ENCODE measurements at places on chromosomes 3 and 15.

- no peak overlapping the region for H3K4me3 ChIP-seq
- H3K27me3 ChIP-seq: no peaks in the 10 kb centered on the region
- H3K36me3 ChIP-seq: no peaks in the 10 kb centered on the region
- no peak overlapping the region for H3K27ac ChIP-seq
- no peaks in the 10 kb centered on the region for H3K4me1 ChIP-seq
These were observed 169.8 kb upstream of the MYRIP start for GRCh38 chr3:39639344-39640236.

DNA sequence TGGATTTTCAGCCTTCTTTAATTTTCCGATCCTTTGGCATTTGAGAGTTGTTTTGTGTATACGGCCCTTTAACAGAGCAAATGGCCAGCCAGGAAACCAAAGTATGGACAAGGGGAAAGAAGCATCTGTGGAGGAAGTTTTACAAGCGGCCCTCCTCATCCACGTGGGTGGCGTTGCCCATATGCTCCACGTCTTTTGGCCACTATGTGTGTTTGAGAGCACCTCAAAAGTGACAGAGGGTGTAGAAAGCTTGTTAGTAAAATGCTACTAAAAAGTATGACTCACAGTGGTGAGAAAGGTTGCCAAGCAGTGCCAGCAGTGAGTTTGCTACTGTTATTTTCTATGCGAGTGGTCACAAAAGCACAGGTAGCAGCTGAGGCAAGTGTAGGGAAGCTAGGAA lies 451.8 kb upstream of the NPAP1 start:
- no peak for DNase-seq
- no peak overlapping the region for H3K4me3 ChIP-seq
- H3K27ac ChIP-seq: no peak overlapping the region
- H3K36me3 ChIP-seq: no peaks in the 10 kb centered on the region
- H3K27me3 ChIP-seq: no peaks in the 10 kb centered on the region

DNA sequence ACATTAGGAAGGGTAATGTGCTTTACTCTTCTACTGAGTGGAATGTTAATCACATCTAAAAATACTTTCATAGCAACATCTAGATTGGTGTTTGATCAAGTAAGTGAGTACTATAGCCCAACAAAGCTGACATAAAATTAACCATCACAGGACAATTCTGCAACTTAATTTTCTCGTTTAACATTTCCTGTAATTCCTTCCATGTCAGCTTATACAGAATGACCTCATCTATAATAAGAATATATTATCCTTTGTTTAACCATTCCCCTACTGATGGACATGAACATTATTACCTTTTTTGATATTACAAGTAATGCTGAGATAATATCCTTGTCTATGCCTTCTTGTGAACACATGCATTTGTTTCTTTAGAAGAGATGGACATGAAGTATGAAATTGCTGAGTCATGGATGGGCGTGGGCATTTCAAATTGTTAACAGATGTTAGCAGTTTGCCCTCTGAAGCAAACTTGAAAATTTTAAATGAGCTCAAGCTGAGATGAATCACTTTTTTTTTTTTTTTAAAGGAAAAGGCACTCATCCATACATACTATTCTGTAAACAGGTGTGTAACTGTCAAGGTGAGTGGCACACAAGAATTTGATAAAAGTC lies 85.1 kb downstream of the OXNAD1 start:
- no peak overlapping the region for H3K4me3 ChIP-seq
- H3K36me3 ChIP-seq: peaks cover 4% of the 10 kb centered on the region
- H3K27me3 ChIP-seq: no peaks in the 10 kb centered on the region
- H3K27ac ChIP-seq: no peak overlapping the region

DNA sequence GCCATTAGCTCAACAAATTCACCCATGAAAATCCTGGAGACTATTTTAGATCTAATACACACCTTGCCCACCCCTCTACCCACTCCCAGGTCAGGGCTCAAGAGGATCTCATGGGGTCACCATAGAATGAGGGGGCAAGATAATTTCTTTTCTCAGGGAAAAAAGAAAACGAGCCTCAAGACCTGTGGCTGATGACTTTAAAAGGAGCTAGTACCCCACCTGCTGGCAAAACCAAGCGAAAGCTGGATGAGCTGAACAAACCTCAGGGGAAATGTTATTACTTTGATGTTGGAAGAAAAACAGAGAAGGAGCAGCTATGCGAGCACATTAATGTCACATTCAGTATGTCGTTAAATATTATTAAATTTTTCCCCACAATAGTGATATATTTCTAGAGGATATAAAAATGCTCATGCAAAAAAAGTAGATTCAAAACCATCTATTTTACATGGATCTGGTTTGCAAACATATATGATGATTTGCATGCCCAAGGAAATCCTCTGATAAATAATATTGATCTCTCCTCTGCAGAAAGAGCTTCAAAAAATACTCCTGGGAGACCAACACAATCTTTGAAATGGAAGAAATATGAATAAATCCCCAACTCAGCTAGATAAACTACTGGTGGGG lies 37.7 kb downstream of the PLD1 start:
- H3K27ac ChIP-seq: no peak overlapping the region
- no peaks in the 10 kb centered on the region for H3K27me3 ChIP-seq
- DNase-seq: no peak
- no peaks in the 10 kb centered on the region for H3K36me3 ChIP-seq

- no peak for DNase-seq
- H3K4me3 ChIP-seq: no peak overlapping the region
- H3K4me1 ChIP-seq: no peaks in the 10 kb centered on the region
These were observed 12.8 kb upstream of the CSRNP1 start for GRCh38 chr3:39166134-39166710.

DNA sequence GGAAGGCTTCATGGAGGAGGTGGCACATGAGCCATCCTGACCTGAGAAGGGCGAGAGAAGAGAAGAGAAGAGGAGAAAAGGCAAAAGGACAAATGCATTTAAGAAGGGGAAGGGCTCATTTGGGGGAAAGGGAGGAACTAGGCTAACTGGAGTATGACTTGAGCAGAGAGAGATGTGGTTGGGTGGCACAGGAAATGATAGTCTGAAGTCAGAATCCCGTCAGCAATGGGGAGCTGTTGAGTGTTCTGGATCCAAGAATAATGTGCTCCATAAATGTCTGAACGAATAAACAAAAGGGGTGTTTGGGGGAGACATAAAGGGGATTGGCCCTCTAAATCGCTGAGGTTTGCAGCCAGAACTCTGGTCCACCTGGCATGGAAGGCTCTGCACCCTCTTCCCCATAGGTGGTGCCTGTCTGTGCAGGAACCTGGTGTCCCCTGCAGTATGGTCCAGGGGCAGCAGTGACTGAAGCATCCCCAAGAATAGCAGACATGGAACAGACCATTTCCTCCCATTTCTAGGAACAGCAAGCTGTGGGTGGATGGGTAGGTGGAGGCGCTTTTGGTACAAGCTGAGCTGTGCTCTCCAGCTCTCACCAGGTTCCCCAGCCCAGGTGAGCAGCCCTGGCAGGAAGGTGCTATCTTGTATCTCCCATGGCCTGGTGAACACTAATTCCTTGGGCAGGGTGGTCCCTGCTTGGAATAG lies 15.2 kb downstream of the CORO2B start:
- peaks cover 35% of the 10 kb centered on the region for H3K4me1 ChIP-seq
- no peak overlapping the region for H3K27ac ChIP-seq
- H3K27me3 ChIP-seq: no peaks in the 10 kb centered on the region
- H3K4me3 ChIP-seq: no peak overlapping the region
- no peak for DNase-seq

DNA sequence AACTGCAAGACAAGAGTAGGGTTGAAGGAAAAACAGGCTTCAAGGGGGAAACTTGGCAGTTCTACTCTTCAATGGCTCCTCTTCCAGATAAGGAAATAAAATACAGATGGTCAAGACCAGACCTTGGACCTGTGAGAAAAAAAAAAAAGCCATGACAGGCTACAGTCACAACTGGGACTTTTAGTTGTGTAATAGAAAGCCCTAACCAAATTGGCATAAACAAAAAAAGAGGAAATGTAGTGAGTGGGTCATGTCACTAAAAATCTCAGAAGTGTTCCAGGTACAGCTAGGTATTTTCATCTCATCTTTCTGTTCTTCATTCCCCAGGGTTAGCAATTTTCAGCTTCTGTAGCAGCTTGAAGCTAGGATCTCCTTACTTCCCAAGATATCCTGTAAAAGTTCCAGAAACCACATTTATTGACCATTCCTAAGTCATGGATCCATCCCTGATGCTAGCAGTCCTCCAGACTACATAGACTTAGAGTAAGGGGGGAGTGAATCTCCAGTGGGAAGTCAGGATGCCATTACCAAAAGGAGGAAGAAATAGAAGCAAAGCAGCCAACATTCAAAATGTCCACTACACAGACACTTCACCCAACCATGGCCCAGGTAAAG lies 61.0 kb upstream of the CSTA start:
- no peaks in the 10 kb centered on the region for H3K36me3 ChIP-seq
- no peak overlapping the region for H3K27ac ChIP-seq
- no peaks in the 10 kb centered on the region for H3K27me3 ChIP-seq
- DNase-seq: no peak

- H3K4me3 ChIP-seq: no peak overlapping the region
- no peak for DNase-seq
- no peaks in the 10 kb centered on the region for H3K36me3 ChIP-seq
- H3K27me3 ChIP-seq: no peaks in the 10 kb centered on the region
- H3K4me1 ChIP-seq: no peaks in the 10 kb centered on the region
These were observed 1457.1 kb upstream of the GBE1 start for GRCh38 chr3:83218383-83219200.
